ENCODE measurements at places on chromosomes 1 and 21.

DNA sequence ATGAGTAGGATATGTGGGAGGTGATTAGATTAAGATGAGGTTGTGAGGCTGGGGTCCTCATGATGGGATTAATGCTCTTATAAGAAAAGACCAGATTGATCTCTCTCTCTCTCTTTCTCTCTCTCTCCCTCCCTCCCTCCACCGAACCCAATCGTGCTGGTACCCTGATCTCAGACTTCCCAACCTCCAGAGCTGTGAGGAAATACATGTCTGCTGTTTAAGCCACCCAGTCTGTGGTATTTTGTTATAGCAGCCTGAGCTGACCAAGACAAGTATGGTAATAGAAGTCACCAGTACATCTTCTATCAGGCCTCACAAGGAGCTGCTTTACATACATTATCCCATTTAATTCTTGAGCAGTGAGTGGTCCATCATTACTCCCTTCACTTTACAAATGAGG lies 149.8 kb downstream of the RUNX1 start:
- DNase-seq: no peak

- no peak for DNase-seq
These were observed 107.5 kb upstream of the CLDN14 start for GRCh38 chr21:36587388-36587787.

DNA sequence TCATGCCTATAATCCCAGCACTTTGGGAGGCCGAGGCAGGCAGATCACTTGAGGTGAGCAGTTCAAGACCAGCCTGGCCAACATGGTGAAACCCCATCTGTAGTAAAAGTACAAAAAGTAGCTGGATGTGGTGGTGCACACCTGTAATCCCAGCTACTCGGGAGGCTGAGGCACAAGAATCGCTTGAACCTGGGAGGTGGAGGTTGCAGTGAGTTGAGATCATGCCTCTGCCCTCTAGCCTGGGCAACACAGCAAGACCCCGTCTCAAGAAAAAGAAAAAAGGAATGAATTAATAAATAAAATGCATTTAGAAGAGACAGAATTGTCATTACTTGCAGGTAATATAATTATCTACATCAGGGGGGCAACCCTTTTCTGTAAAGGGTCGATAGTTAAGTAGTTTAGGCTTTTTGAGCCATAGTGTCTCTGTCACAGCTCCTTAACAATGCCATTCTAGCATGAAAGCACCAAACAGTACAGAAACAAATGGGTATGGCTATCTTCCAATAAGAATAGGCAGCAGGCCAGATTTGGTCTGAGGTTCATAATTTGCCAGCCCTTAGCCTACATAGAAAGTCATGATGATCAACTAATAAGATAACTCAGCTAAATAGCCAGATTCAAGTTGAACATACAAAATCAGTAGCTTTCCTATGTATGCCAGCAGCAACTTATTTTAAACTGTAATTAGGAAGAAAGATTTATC lies 56.8 kb downstream of the RPRD2 start:
- DNase-seq: no peak

GRCh38 chr1:41496080-41497055 lies 11.9 kb upstream of the EDN2 start:
- DNase-seq: peak; percentile 93

DNA sequence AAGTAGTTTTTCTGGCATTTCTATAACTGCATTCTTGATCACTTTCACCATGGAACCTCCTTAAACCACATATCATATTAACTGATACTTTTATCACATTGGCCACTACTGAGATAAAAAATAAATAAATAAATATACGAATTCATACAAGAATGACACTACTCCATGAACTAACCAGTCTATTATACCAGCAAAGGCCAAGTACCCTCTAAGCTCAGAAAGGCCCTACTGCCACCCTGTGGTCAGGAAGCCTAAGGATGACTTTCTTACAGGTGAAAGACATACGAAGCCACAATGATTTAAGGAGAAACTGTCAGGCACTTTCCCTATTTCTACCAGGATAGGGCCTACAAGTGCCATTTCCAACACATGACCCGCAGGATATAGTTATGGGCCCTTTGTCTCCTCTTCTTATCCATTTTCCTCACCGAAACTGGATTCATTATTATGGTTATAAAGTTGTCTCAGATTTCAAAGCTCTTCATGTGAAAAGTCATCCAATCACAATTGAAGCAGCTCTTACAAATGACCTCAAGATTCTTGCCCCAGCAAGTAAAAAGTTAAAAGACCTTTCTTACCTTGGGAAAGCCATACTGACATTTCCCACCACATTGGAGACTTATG lies 23.9 kb downstream of the DNAJC8 start:
- DNase-seq: peak; percentile 65

- DNase-seq: no peak
These were observed 151.6 kb downstream of the NPHP4 start for GRCh38 chr1:5840551-5841001.

- no peak for DNase-seq
These were observed 85.5 kb upstream of the CACNA1E start for GRCh38 chr1:181397845-181398244.

DNA sequence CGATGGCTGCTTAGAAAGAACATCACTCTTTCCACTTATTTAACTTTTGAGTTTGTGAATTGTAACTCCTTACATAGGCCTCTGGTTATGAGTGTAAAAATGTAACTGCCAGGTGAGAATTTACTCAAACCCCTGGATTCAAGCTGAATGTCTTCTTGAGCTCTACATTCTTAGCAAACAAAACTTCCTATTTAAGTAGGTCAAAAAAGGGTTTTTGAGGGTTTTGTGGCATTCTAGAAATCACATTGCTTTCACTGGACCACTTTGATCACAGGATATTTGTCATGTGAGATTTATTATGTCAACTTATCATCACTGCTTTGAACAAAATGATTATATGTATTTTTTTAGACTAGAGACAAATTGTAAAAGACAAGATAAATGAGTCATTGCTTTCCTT lies 5.7 kb downstream of the IL23R start:
- DNase-seq: no peak

DNA sequence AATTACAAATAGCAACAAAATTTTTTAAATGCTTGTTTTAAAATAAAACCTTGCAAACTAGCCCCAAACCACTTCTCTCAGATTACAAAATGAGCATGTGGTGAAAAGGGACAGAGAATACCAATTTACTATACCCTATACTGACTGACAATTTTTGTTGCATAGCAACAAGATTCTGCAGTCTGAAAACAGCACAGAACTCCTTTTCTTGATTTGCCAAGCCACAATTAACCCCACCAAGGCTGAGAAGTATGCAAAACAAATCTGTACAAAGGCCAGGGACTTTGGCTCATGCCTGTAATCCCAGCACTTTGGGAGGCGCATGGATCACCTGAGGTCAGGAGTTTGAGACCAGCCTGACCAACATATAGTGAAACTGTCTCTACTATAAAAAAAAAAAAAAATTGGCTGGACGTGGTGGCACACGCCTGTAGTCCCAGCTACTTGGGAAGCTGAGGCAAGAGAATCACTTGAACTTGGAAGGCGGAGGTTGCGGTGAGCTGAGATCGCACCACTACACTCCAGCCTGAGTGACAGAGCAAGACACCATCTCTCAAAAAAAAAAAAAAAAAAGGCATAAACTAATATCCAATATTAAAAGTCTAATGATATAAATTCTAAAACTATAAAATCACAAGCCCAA lies 21.8 kb downstream of the ENAH start:
- DNase-seq: no peak

DNA sequence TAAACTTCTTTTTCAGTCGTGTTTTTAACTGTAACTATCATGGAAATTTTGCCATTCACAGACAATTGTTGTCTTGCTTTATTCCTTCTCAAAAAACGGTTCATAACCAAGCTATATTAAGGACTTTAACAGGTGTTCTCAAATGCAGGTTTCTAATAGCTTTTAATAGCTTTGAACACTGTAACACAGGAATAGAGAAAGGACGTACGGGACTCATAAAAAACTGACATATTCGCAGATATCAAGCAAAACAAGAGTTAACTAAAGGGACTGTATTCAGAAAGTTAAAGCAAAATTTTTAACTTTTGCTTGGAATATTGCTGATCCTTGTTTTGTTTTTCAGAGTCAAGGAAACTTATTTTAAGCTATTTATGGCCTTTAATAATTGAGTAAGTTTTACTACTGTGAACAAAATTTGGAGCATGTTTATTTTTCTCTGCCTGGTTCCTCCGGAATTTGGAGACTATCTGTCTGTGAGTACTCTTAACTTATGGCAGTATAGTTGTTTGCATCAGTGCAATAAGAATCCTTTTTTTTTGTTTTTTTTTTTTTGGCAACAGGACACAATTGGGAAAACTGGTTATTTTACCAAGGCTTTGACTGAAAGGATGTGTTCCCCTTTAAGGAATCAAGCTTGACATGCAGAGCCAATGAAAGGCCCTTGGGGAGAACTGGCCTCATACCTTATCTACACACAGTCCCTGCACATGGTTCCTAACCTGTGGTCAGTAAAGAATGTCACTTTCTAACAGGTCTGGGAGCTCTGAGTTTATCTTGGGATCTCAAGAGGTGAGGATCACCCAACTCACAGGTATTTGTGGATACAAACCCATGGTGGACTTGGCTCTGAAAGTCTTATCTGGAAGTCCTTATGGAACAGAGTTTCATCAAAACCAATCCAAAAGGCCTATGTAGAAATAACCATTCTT lies 5.8 kb upstream of the CD46 start:
- no peak for DNase-seq

DNA sequence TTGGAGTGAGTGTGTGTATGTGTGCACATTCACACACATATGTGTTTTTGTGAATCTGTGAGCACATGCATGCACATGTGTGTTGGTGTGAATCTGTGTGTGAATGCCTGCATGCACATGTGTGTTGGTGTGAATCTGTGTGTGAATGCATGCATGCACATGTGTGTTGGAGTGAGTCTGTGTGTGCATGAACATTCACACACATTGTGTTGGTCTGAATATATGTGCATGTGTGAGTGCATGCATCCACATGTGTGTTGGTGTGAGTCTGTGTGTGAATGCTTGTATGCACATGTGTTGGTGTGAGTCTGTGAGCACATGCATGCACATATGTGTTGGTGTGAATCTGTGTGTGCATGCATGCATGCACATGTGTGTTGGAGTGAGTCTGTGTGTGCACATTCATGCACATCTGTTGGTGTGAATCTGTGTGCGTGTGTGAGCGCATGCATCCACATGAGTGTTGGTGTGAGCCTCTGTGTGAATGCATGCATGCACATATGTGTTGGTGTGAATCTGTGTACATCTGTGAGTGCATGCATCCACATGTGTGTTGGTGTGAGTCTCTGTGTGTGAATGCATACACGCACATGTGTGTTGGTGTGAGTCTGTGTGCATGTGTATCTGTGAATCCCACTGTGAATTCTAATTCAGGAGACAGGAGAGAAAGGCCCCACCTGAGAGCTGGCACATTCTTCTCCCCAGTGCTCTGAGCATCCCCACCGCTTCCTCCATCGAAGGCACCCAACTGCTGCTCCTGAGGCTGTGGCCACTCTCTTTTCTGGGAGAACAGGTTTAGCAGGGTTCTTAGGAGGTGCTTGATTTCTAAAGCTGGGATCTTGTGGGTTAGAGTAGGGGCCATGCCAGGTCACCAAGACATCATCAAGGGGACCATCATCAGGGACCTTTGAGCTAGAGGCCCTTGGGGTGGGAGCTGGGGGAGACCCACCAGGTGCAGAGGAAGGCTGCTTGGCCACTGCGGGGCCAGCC lies 117.5 kb upstream of the ARHGEF16 start:
- no peak for DNase-seq

GRCh38 chr1:54229281-54229891 lies 29.4 kb downstream of the MRPL37 start:
- DNase-seq: peak; percentile 78

- no peak for DNase-seq
These were observed 1564.6 kb downstream of the MRPL39 start for GRCh38 chr21:24042687-24043086.

DNA sequence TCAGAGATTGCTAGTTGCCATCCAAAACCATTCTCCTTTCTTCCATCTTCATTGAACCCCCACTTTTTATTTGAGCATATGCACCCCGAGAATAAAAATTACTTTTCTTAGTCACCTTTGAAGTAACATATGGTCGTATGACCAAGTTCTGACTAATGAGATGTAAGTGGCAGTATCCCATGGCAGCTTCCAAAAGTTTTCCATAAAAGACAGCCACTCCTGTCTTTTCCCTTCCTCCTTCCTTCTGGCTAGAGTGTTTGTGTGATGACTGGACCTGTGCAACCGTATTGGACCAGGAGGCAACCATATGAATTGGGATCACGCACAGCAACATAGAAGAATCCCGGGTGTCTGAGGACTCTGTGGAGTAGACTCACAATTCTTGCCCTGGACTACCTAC lies 41.1 kb upstream of the CCSAP start:
- DNase-seq: no peak

GRCh38 chr1:20138346-20138745 lies 777 bp upstream of the PLA2G2F start:
- no peak for DNase-seq

- no peak for DNase-seq
These were observed 119.7 kb upstream of the ADAMTS5 start for GRCh38 chr21:27086630-27087029.
